ENCODE measurements at places on chromosomes 12 and 14.

GRCh38 chr12:29569132-29569757 is 71.8 kb upstream of the OVCH1 start:
- no peak for DNase-seq

DNA sequence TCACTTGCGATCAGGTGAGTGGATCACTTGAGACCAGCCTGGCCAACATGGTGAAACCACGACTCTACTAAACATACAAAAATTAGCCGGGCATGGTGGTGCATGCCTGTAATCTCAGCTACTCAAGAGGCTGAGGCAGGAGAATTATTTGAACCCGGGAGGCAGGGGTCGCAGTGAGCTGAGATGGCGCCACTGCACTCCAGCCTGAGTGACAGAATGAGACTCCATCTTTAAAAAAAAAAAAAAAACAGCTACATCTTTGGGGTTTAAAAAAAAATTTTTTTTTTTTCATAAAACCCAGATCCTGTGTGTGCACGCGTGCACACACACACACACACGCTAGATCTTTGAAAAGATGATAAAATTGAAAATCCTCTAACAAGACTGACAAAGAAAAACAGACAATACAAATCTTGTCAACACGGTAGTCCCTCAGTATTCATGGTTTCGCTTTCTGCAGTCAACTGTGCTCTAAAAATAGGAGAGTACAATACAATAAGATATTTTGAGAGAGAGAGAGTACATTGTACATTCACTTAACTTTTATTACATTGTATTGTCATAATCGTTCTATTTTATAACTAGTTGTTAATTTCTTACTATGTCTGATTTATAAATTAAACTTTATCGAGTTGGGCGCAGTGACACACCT is 295.3 kb upstream of the RGS6 start:
- DNase-seq = no peak

DNA sequence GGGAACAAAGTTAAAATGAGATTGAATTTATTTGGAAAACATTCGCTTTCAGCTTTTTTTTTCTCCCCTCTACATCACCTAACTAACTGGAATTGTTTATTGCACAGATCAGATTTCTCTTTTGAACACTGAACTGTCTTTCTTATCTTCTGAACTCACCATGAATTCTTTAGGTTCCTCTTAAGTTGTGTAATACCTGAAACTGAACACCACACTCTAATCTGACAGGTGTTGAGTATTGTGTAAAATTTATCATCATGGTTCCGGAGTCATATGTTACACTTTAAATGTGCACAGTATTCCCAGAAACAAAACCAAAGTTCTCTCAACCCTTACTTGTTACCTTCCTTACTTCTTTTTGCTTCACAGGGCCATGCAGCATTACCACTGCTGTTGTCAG is 66.8 kb downstream of the TGFB3 start:
- no peak for DNase-seq

DNA sequence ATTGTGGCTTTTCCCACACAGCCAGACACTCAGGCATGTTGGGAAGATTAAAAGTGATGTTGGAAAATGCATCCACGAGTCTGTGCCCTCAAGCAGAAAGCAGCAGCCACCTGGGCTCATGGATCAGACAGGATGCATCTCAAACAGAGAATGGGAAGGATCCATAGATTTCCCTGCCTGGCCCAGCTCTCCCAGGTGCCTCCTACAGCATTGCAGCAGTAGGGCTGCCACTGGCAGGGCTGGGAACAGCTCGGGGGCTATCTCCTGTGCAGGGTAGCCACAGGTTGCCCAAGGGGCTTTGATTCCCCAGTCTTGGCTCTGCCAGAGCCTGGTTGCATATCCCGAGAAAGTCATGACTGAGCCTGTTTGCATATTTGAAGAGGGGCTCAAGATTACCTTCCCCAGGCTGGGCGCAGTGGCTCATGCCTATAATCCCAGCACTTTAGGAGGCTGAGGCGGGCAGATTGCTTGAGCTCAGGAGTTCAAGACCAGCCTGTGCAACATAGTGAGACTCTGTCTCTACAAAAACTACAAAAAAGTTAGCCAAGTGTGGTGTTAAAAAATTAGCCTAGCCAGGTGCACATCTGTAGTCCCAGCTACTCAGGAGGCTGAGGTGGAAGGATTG is 19.5 kb downstream of the C14orf132 start:
- no peak for DNase-seq

GRCh38 chr14:94025720-94026119 is 420 bp upstream of the OTUB2 start:
- DNase-seq = no peak

- DNase-seq = no peak
These were observed 650.7 kb downstream of the C12orf50 start for GRCh38 chr12:87378526-87378925.

GRCh38 chr12:69641546-69641945 is 30.8 kb upstream of the LRRC10 start:
- DNase-seq = no peak

GRCh38 chr14:69535230-69535848 is 39.3 kb downstream of the CCDC177 start:
- DNase-seq = peak; percentile 34

- no peak for DNase-seq
These were observed 100.5 kb upstream of the STXBP6 start for GRCh38 chr14:25150401-25150800.

- no peak for DNase-seq
These were observed 15.5 kb upstream of the TCTN2 start for GRCh38 chr12:123655420-123655819.

GRCh38 chr12:72872238-72872887 is 600.2 kb downstream of the TRHDE start:
- no peak for DNase-seq

- DNase-seq = no peak
These were observed 29.4 kb downstream of the SLC24A4 start for GRCh38 chr14:92352158-92352985.

DNA sequence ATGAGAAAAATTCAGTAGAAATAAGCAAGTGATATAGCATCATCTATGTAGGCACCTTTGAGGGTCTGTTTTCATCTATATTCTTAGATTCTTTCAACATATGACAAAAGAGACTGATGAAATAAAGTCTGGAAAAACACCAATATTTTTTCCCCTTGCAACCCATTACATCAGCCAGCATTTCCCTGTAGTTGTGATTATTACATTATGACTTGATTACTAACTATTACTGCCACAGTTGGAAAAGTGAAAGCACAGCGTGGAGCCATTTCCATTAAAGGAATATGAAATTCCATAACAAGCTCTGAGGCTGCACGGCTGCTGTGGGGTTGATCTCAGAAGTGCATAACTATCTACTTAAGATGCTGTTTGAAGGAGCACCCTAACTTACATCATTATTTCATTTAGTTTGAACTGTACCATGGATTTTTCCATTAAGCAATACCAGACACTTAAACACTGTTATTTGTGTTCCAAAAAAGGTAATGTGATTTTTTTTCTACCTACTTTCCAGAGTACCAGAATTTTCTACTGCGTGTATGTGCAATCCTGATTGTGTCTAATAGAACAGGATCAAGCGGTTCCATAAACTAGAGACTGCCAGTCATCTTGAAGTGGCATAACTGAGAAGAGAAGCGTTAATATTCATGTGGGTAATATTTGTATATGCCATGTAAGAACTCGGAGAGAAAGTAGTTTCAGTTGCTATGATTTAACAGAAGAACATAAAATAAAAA is 405.5 kb downstream of the MDGA2 start:
- peak; percentile 16 for DNase-seq

- DNase-seq = no peak
These were observed 388.0 kb downstream of the VRK1 start for GRCh38 chr14:97185186-97185585.

DNA sequence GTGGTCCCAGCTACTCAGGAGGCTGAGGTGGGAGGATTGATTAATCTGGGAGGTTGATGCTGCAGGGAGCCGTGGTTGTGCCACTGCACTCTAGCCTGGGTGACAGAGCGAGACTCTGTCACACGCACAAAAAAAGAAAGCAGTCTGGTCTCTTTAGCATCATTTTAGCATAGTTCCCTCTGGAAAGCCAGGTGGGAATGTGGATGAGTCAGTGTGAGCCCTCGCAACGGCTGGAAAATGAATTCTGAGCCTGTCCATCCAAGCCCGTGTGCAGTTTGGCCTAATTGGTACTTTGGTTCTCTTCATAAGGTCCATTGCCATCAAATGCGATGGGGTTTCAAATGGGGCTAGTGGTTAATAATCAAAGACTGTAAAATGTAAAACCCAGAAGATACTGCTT is 2.4 kb downstream of the MYL2 start:
- no peak for DNase-seq

- no peak for DNase-seq
These were observed 465.0 kb upstream of the SOX5 start for GRCh38 chr12:24414480-24414879.

- no peak for DNase-seq
These were observed 161.6 kb downstream of the PIK3C2G start for GRCh38 chr12:18422871-18423270.

DNA sequence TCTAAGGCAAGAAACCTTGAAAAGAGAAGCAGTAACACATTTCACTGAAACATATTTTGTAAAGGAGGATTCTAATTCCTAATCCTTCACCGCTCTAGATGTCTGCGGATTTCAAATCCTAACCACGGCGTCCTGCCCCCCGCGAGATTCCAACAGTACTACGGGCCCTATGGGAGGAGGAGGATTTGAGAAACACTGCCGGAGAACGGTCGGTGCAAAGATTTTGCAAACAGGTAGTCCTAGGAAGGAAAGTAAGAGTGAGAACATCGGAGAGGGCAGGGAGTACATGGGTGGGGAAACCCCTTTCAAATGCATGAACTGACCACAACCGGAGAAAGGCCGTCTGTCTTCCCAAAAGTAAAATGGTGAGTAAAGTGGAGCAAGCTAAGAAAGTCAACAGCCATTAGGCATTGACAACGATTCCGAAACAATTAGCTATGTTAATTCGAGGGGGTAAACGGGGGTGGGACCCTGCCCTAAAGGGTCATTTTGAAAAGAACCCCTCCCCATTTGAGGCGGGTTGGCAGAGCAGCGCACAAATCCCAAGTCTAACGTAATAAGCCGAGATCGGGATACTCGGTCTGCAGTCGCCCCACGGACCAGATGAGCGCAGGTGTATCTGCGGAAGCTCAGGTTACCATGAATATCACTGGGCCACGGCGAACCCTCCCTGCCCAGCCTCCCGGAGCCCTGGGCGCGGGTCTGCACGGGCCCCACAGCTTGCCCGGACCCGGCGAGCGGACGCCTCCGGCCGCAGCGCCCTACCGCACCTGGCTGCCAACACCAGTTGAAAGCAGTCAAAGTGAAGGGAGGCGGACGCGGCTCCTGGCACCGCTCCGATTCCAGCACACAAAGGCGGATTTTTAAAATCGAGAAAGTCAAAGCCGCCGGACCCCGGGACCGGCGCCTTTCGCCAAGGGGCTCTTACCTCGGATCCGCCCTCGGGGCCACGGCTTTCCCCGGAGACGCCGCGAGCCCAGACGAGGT is 662 bp downstream of the EPS8 start:
- DNase-seq = peak; percentile 34

- no peak for DNase-seq
These were observed 15.9 kb downstream of the MAP3K12 start for GRCh38 chr12:53483225-53483978.

DNA sequence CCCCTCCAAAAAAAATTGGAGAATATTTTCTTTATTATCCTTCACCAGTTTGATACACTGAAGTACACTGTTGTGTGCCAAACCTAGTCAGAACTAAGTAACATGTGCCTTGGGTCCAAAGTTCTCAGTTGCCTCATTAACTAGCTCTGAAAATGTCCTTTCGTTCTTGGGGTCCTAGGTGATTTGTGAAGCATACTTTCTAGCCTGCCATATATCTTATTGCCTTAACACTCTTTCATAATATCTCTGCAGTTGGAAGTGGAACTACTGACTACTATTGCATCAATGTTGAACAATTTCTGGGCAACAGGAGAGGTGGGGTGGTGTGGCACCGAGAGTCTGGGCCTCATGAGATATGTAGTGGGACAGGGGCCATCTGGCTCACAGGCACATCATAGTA is 592.9 kb upstream of the FBXO33 start:
- DNase-seq = no peak

DNA sequence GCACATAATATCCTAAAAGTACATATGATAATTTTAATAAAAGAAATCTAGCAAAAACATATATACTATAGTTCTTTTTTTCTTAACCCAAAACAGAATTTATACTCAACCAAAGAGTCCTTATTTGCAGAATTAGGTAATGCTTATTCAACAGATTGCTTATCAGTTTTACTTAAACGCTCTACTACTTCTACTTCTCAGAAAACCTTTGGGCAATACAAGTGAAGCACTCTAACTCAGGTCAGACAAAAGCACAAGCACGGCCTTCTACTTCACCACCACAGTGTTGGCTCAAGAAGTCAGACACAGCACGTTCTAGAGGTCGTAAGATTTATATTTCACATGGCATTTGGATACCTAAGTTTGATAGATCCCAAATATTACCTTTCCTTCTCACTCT is 29.2 kb downstream of the DICER1 start:
- no peak for DNase-seq
